ENCODE measurements at places on chromosomes 3 and 15. TPM values are rescaled to one million over a fixed set of nuclear protein-coding genes. Genes with fewer than 3 reads are reported as not detected.

DNA sequence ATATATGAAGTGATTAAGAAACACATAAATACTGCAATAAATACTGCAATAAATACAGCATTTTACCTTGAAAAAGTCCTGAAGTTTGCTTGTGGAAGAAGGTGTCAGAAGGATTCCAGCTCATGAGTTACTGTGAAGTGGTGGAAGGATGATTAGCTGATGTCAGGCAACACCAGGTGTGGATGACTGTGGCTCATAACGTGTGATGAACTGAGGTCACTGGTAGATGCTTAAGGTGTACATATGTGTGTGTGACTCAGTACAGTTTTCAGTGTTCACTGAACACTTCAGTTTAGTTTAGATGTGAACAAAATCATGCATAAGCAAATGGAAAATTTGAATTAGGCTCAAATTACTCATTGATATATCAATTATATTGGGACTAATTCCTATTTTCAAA lies 1045.0 kb downstream of the NTRK3 start:
- no peak for DNase-seq

GRCh38 chr15:62766599-62766998 lies 275.9 kb upstream of the TPM1 start:
- no peak for DNase-seq

GRCh38 chr15:57462381-57462780 lies 86.1 kb downstream of the CGNL1 start:
- DNase-seq: no peak

- no peak for DNase-seq
Observed at GRCh38 chr3:150225986-150226385, 182.1 kb upstream of the TSC22D2 start.

The DUT gene
- polyA plus RNA-seq: 112 TPM

DNA sequence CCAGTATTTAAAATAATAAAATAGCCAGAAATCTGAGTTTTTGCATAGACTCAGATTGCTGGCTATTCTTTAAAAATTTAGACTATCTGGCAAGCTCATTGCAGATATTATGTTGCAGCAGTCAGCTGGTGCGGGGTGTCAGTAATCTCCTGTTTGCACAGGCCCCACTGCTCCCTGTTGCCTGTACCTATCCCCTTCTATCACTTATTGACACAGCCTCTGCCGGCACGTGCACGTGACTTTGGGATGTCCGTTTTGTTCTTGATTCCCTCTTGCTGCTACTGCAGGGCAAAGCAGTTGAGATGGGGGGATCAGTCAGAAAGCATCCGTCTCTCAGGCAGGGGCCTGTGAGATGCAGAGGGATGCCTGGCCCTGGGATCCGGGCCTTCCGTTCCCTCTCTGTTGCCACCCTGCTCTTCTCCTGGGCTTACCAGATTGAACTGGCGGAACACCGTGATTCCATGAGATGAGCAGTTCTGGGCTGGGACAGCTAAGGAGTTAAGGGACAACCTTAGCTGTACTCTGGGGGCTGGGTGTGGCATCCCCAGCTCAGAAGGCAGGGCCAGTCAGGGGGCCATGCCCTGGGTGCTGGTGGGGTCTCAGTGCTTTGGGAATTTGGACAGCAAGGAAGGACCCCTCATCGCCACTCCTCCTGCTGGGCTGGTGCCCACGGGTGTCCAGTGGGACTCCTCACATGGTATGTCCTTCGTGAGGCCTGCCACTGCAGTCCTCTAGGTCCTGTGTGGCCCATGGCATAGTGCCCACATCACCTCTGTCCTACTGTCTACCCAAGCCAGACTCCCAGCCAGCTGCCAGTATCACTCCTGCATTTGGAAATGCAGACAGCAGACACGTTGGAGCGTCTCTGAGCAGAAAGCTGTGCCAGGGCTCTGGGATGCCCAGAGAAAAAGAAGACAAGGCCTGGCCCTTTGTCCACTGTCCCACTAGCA lies 11.8 kb downstream of the MRAS start:
- no peak for DNase-seq

DNA sequence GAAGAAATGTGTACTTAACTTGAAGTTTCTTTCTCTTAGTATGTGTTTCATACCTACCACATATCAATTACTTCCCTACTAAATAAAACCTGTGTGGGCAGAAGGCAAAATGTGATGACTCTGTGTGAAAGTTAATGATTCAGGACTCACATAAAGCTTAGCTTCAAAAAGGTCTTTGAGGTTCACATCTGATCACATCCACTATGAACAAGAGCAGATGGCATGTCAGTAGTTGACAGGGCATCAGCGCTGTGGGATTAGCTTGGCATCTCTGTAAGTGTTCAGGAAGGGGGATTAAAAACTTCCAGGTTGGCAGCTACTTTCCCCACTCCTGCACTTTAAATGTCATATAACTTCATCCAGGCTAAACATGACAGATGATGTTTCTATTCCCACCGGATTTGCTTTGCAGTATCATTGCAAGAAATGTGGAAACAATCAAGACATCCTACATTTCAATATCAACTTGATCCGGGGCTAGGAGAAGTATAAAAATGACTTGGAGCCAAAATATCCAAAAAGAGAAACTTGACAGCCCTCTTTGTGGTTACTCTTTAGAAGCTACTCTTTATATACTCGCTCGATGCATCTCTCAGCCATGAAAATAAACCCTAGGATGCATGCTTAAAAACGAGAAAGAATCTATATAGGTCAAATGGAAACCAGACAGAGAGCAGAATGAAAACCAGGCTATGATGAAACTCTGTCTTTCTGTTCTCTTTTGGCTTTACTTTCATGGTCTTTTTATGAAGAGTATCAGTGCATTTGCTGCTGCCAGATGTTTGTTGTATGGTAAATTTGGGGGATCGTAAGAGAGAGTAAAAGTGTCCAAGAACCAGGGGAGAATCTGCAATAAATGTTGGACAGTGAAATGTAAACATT lies 273.1 kb upstream of the ALCAM start:
- DNase-seq: no peak

The SOX2 gene
- not detected for polyA plus RNA-seq

GRCh38 chr15:86006546-86006945 lies 73.1 kb upstream of the AGBL1 start:
- DNase-seq: no peak

DNA sequence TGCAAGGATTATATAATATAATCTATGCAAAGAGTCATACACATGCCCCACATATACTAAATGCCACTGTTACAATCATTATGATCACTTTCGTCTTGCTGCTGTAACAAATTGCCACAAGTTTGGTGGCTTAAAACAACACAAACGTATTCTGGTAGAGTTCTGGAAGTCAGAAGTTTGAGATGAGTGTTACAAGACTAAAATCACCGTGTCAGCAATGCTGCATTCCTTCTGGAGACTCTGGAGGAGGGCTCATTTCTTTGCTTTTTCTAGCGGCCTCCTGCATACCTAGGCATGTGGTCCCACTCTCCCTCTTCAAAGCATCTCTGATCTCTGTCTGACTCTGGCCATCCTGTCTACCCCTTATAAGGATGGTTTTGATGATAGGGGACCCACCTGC lies 1.4 kb upstream of the CCDC174 start:
- DNase-seq: no peak
